ENCODE measurements at places on chromosomes 7 and 10. TPM values are rescaled to one million over a fixed set of nuclear protein-coding genes. Genes with fewer than 3 reads are reported as not detected.

GRCh38 chr7:78912781-78913180, 540.7 kb downstream of the MAGI2 start:
- H3K4me3 ChIP-seq = no peak overlapping the region
- no peak overlapping the region for H3K27ac ChIP-seq
- H3K27me3 ChIP-seq = no peaks in the 10 kb centered on the region
- no peaks in the 10 kb centered on the region for H3K36me3 ChIP-seq
- H3K4me1 ChIP-seq = no peaks in the 10 kb centered on the region

The ITGA8 gene
- total RNA-seq = 23.8 TPM

DNA sequence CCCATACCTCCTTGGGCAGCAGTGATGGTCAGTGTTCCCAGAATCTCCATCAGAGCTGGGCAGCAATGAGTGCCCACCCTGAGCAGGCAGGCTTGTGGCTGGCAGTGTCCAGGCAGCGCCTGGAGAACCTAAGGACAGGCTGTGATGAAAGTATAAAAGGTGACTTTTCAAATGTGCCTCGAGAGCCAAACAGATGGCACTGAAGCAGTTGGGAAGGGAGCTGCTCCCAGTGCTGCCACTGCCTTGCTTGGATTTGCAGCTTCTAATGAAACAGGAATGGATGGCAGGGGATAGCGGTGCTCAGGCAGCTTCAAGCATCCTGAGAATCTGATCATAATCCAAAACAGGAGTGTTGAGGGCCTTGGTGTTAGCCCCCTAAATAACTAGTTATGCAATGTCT, 179.8 kb upstream of the AOAH start:
- no peak for DNase-seq
- no peaks in the 10 kb centered on the region for H3K36me3 ChIP-seq
- H3K27ac ChIP-seq = no peak overlapping the region
- H3K27me3 ChIP-seq = no peaks in the 10 kb centered on the region
- no peaks in the 10 kb centered on the region for H3K4me1 ChIP-seq

The MRPL43 gene
- 129 TPM for total RNA-seq

GRCh38 chr10:43231523-43232078, 35.3 kb downstream of the RASGEF1A start:
- H3K27me3 ChIP-seq = peaks cover 9% of the 10 kb centered on the region
- no peak for DNase-seq
- H3K36me3 ChIP-seq = no peaks in the 10 kb centered on the region
- H3K27ac ChIP-seq = no peak overlapping the region

GRCh38 chr7:149261316-149261828, 624 bp upstream of the ZNF783 start:
- no peak overlapping the region for H3K4me3 ChIP-seq
- no peaks in the 10 kb centered on the region for H3K27me3 ChIP-seq
- H3K4me1 ChIP-seq = peaks cover 9% of the 10 kb centered on the region
- DNase-seq = no peak
- H3K27ac ChIP-seq = peak overlapping the region; percentile 96

DNA sequence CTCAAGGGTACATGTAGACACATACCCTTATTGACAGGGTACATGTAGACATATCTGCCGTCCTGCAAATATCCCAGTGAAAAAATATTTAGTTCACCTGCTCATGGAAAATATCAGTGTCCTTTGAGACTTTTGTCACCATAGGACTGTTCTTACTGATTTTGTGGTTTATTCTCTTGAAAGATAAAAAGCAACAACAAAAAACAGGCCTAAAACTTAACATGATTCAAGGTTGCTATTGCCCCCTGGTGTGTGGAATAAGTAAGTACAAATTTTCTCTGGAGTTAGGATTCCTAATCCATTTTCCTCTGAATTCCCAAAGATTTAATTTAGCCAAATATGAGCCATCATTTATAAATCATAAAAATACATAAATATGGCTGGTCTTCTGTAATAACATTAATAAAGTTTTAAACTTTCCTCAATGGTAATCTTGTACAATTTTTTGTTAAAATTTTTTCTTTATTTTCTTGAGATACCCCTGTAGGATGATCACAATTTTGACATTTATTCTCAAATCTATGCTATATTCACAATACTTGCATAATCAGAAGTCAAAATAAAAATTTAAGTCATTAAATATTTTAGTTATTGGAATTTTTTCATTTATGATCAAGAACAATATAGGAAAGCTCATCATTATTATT, 741.4 kb upstream of the POT1 start:
- no peaks in the 10 kb centered on the region for H3K4me1 ChIP-seq
- no peak overlapping the region for H3K4me3 ChIP-seq
- no peak for DNase-seq
- H3K36me3 ChIP-seq = no peaks in the 10 kb centered on the region
- no peaks in the 10 kb centered on the region for H3K27me3 ChIP-seq

GRCh38 chr7:12397671-12398070, 6.0 kb downstream of the VWDE start:
- H3K27me3 ChIP-seq = no peaks in the 10 kb centered on the region
- no peak overlapping the region for H3K27ac ChIP-seq
- no peak for DNase-seq

DNA sequence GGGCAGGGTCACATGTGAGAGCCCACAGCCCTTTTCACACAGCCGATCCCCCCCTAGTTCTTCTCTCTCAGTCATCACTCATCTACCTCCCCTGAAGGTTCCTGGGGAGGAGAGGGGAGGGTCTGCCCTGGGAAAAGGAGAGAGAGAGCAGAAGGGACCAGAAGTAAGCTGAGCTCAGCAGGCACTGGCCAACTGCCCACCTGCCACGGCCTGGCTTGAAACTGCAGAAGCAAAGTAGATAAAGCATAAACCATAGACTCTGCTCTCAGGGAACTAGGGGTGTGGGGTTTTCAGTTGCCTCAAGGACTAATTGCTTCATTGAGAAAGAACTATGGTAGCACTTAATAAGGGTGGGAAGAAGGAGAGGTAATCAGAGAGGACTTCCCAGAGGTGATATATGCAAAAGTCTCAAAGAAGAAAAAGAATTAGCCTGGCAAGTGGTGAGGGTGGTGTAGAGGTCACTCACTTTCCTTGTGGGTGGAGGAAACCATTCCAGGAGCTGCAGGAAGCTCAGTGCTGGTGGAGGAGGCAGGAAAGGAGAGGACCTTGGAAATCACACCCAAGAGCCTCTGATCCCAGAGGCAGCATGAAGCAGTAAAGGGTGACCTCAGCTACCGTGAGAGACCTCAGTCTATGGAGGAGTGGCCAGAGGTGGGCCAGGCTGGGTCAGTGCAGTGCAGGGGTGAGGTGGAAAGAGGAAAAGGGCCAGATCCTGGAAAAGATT, 17.2 kb downstream of the PILRA start:
- no peaks in the 10 kb centered on the region for H3K27me3 ChIP-seq
- H3K4me1 ChIP-seq = no peaks in the 10 kb centered on the region
- DNase-seq = no peak
- no peak overlapping the region for H3K4me3 ChIP-seq

DNA sequence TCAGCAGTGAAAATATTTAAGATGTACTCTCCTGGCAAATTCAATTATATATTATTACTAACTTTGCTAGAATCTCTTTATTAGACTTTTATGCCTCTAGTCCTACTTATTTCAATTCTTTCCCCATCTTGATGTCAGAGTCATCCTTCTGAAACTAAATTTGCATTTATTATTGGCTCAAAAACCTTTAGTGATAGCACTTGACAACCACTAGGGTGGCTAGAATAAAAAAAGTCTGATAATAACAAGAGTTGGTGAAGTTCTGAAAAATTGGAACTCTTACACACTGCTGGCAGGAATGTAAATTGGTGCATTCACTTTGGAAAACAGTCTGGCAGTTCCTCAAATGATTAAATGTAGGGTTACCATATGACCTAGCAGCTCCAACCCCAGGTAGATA, 73.8 kb downstream of the LSMEM1 start:
- no peak overlapping the region for H3K4me3 ChIP-seq
- H3K4me1 ChIP-seq = no peaks in the 10 kb centered on the region
- DNase-seq = no peak
- no peak overlapping the region for H3K27ac ChIP-seq

DNA sequence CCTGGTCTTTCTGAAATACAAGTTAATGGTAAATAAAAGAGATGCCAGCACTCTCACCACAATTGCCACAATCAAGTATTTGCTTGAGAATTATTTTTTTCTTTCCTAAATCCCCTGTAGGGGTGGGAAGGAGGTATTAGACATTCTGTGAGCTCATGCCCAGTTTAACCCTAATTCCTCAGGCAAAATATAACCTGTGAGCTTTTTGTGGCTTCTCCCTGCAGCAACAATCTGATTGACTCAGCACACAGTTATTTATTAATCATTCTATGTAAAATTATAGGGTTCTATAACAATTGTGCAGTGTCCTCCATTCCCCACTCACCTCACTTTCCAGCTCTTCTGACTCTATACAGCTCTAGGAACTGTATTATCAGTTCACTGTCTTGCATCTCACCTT, 66.3 kb downstream of the GLI3 start:
- H3K4me3 ChIP-seq = no peak overlapping the region
- no peak for DNase-seq
- no peaks in the 10 kb centered on the region for H3K36me3 ChIP-seq
- H3K27ac ChIP-seq = no peak overlapping the region
- no peaks in the 10 kb centered on the region for H3K27me3 ChIP-seq

GRCh38 chr10:78588194-78588811, 480.5 kb upstream of the ZMIZ1 start:
- no peak overlapping the region for H3K27ac ChIP-seq
- no peaks in the 10 kb centered on the region for H3K4me1 ChIP-seq
- H3K4me3 ChIP-seq = no peak overlapping the region

The UPK3B gene
- total RNA-seq = 0.81 TPM

- H3K4me1 ChIP-seq = peaks cover 24% of the 10 kb centered on the region
- no peak overlapping the region for H3K4me3 ChIP-seq
- peak; percentile 91 for DNase-seq
- peak overlapping the region; percentile 82 for H3K27ac ChIP-seq
- H3K27me3 ChIP-seq = no peaks in the 10 kb centered on the region
- no peaks in the 10 kb centered on the region for H3K36me3 ChIP-seq
These were observed 40.0 kb downstream of the SYPL1 start for GRCh38 chr7:106071999-106072714.

- H3K4me3 ChIP-seq = peak overlapping the region; percentile 37
- peaks cover 33% of the 10 kb centered on the region for H3K27me3 ChIP-seq
- H3K4me1 ChIP-seq = peaks cover 7% of the 10 kb centered on the region
- H3K27ac ChIP-seq = no peak overlapping the region
These were observed 26.9 kb downstream of the PRSS2 start for GRCh38 chr7:142797391-142798377.

- H3K4me3 ChIP-seq = no peak overlapping the region
- no peaks in the 10 kb centered on the region for H3K36me3 ChIP-seq
- H3K4me1 ChIP-seq = no peaks in the 10 kb centered on the region
- peak; percentile 53 for DNase-seq
- no peaks in the 10 kb centered on the region for H3K27me3 ChIP-seq
- no peak overlapping the region for H3K27ac ChIP-seq
These were observed 32.5 kb downstream of the C7orf33 start for GRCh38 chr7:148622887-148623585.

DNA sequence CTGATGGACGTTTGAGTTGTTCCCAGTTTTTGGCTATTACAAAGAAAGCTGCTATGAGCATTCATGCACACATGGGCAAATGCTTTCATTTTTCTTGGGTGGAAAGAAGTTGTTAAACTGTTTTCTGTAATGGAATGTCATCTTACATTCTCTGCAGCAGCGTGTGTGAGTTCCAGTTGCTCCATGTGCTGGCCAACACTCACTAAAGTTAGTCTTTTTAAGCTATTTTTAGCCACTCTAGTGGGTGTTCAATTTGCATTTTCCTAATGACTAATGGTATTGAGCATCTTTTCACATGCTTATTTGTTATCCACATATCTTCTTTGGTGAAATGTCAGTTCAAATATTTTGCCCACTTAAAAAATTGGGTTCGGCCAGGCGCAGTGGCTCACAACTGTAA, 82.8 kb upstream of the COL13A1 start:
- no peaks in the 10 kb centered on the region for H3K4me1 ChIP-seq
- DNase-seq = no peak
- H3K27me3 ChIP-seq = no peaks in the 10 kb centered on the region
- no peak overlapping the region for H3K4me3 ChIP-seq
- no peak overlapping the region for H3K27ac ChIP-seq
- no peaks in the 10 kb centered on the region for H3K36me3 ChIP-seq

- H3K4me3 ChIP-seq = no peak overlapping the region
- H3K27me3 ChIP-seq = no peaks in the 10 kb centered on the region
- DNase-seq = peak; percentile 72
- no peaks in the 10 kb centered on the region for H3K4me1 ChIP-seq
- no peaks in the 10 kb centered on the region for H3K36me3 ChIP-seq
These were observed 86.4 kb downstream of the MYL10 start for GRCh38 chr7:101542527-101543241.

DNA sequence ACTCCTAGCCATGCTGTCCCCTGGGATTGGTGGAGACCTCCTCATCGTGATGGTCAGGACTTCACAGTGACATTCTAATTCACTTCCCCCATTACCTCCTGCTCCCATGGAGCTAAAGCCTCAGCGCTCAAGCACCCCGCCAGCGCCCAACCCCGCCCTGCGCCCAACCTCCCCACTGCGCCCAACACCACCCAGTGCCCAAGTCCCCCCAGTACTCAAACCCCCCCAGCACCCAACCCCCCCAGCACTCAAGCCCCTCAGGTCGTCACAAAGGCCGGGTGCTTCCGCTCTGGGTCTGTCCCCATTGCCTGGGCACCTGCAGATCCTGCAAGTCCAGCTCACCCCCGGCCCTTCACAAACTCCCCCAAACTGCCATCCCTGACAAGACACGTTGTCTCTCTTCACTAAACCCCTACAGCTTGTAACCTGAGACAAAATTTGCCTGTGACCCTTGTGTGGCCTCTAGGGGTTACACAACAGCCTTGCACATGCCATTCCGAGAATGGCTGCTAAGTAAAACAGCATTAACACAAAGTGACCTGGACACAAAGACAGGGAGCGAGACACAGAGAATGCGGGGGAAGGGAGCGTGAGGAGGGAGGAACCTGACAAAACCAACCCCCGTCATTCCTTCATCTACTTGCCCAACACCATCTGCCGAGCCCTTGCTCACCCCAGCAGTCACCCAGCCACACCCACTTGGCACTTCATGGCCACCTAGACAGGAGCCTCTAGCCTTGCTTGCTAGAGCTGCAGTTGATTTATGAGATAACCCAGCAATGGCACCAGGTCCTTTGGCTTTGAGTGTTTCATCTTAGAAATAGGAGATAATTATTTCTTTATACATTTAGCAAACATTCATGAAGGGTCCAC, 107.8 kb downstream of the ADARB2 start:
- no peak for DNase-seq
- no peaks in the 10 kb centered on the region for H3K4me1 ChIP-seq
- no peak overlapping the region for H3K4me3 ChIP-seq
- H3K27ac ChIP-seq = no peak overlapping the region
- no peaks in the 10 kb centered on the region for H3K27me3 ChIP-seq
- H3K36me3 ChIP-seq = no peaks in the 10 kb centered on the region

GRCh38 chr10:49595003-49595712, 15.0 kb upstream of the SLC18A3 start:
- no peaks in the 10 kb centered on the region for H3K4me1 ChIP-seq
- H3K27me3 ChIP-seq = no peaks in the 10 kb centered on the region
- H3K36me3 ChIP-seq = no peaks in the 10 kb centered on the region
- no peak overlapping the region for H3K27ac ChIP-seq
- H3K4me3 ChIP-seq = no peak overlapping the region

GRCh38 chr7:42858570-42858969, 53.3 kb downstream of the C7orf25 start:
- DNase-seq = no peak
- H3K27ac ChIP-seq = no peak overlapping the region
- H3K4me1 ChIP-seq = no peaks in the 10 kb centered on the region
- no peaks in the 10 kb centered on the region for H3K36me3 ChIP-seq
- H3K4me3 ChIP-seq = no peak overlapping the region
